ENCODE measurements at places on chromosomes 2 and 18. TPM values are rescaled to one million over a fixed set of nuclear protein-coding genes. Genes with fewer than 3 reads are reported as not detected.

PROKR1 gene
- total RNA-seq: 0.16 TPM

TUBB8B gene
- not detected for total RNA-seq

TNS1 gene
- total RNA-seq: 328 TPM

- DNase-seq: no peak
Measured at GRCh38 chr2:238462782-238463396, 36.2 kb downstream of the ASB1 start.

- no peak for DNase-seq
Measured at GRCh38 chr2:17821080-17821479, 4.8 kb downstream of the MSGN1 start.

DNA sequence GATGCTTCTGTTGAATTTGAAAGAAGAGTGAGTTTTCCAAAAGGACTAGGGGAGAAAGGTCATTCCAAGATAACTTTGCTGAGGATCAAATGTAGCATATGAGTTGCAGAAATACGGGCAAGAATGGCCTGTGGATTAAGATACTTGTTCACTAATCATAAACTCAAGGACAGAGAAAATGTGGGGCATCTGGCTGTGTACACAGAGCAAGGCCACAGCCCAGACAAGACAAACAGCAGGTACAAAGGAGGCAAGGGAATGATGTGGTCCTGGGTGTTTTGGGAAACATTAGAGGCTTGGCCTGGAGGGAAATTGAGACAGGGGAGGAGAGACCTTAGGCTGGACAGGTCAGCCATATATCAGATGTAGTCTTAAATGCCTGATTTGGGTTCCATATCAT is 254.8 kb downstream of the TTC32 start:
- no peak for DNase-seq

- DNase-seq: no peak
Measured at GRCh38 chr2:236823963-236824362, 254.3 kb downstream of the ACKR3 start.

GRCh38 chr2:101405351-101405899 is 18.1 kb upstream of the CREG2 start:
- DNase-seq: no peak

DNA sequence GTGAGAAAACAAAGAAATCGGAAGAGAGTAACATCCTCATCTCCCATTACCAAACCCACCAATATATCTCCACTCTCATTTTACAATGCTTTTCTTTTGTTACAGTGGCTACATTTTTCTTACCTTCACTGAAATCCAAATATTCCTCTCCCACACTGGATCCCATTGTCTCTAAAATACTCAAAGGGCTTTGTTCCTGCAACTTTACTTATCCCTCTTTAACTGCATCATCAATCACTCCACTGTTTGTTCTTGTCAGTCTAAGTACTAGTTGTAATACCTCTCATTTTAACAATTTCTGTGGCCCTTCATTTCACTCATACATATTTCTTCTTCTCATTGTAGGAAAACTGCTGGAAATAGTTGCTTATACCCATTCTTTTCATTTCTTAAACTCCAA is 464.2 kb upstream of the PIK3C3 start:
- no peak for DNase-seq

Measured in transverse colon (tissue), 4 donors.